ENCODE measurements at places on chromosomes 3 and 15.

DNA sequence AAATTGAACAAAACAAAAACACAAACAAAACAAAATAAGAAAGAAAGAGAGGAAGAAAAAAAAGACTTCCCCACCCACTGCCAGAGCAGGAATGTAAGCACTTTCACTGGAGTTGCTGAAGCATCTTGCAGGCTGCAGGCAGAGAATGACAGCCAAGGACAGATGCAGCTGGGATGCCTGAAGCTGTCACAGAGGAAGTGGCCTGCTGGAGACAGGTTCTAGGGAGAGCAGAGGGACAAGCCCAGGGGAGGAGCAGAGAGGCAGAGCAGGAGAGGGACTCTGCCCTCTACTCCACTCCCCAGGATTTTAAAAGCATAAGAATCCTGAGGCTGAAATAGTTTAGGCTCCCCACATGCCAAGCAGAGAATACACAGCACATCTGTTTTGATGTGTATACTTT lies 326.2 kb downstream of the TUSC7 start:
- peak; percentile 4 for DNase-seq

- DNase-seq: no peak
These were observed 19.5 kb upstream of the ATP2B2 start for GRCh38 chr3:10524799-10525301.

- DNase-seq: no peak
These were observed 201.6 kb downstream of the IGSF11 start for GRCh38 chr3:118833075-118833474.

GRCh38 chr15:85457392-85457968 lies 77.1 kb downstream of the AKAP13 start:
- no peak for DNase-seq

GRCh38 chr15:86541540-86541939 lies 461.9 kb downstream of the AGBL1 start:
- DNase-seq: no peak

- no peak for DNase-seq
These were observed 5.2 kb downstream of the ARPP19 start for GRCh38 chr15:52563501-52564060.

DNA sequence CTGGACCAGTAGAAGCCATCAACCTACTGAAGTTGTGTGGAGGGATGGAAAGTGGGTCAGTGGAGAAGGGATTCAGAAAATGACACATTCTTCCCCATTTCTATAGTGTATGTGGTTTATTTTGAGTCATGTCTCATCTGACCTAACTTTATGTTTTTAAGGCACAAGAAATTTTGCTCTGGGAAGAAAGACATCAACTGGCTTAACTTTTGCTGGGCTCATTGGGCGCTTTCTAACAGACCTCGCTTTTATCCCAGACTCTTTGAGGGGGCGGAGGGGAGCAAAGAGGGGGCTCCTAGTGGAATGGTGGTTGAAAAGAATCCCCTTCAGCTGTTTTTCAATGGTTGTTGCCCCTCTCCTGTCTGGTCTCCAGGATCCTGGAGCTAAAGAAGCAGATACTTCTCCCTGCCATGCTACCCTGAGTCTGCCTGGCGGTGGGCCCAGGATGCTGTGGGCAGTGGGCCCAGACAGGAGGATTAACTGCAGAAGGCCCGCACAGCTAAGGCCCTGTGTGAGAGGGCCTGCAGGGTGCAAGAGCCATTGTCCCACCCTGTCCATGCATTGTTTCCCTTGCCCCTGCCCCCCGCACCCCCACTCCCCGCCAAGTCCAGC lies 14.5 kb downstream of the CSRNP1 start:
- peak; percentile 46 for DNase-seq

DNA sequence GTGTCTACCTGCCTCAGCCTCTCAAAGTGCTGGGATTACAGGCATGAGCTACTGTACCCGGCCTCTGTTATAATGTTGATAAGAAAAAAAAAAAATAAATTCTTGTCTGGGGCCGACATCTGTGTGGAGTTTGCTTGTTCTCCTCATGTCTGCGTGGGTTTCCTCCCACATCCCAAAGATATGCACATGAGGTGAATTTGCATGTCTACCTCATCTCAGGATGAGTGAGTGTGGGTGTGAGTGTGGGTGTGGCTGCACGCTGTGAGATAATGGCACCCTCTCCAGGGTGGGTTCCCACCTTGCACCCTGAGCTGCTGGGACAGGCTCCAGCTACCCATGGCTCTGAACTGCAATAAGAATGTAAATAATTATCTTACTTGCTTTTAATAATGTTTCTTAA lies 25.9 kb upstream of the UACA start:
- no peak for DNase-seq

Data from astrocyte of the spinal cord (primary cell).